ENCODE measurements at places on chromosomes 12 and 14.

DNA sequence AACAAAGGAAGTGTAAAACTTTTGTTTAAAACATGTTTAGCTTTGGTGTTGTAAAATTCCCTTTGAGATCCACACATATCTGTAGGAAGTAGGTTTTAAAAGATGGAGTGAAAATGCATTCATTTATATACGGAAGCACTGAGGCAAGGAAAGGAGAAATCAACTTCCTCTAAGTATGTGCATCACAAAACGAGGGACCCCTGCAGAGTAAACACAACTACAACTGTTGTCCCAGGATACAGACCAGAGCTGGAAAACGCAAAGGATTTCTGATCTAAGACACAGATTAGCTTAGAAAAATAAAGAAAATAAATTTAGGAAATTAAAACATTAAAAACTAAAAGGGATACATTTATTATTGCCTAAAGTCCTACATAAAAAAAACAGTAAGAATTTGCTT is 297.6 kb downstream of the MED13L start:
- DNase-seq = no peak

GRCh38 chr12:52670961-52671360 is 9.2 kb downstream of the KRT1 start:
- DNase-seq = no peak

- DNase-seq = no peak
These were observed 45.5 kb upstream of the FZD10 start for GRCh38 chr12:130116791-130117190.

DNA sequence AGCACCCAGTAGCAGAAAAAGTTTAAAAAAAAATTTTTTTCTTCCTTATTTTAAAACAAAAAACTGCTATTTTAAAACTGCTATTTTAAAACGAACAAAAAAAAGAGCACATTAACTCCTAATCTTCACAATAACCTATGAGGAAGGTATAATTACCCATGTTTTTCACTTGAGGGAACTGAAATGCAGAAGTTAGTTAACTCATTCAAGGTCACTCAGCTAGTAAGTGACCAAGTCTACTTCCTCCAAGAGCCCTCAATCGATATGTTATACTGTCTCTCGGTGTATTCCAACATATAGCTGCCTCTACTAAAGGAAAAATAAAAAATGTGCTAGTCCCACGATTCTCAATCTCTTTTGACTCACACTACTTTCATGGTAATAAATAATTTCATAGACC is 7.8 kb downstream of the RPAP3 start:
- DNase-seq = no peak

DNA sequence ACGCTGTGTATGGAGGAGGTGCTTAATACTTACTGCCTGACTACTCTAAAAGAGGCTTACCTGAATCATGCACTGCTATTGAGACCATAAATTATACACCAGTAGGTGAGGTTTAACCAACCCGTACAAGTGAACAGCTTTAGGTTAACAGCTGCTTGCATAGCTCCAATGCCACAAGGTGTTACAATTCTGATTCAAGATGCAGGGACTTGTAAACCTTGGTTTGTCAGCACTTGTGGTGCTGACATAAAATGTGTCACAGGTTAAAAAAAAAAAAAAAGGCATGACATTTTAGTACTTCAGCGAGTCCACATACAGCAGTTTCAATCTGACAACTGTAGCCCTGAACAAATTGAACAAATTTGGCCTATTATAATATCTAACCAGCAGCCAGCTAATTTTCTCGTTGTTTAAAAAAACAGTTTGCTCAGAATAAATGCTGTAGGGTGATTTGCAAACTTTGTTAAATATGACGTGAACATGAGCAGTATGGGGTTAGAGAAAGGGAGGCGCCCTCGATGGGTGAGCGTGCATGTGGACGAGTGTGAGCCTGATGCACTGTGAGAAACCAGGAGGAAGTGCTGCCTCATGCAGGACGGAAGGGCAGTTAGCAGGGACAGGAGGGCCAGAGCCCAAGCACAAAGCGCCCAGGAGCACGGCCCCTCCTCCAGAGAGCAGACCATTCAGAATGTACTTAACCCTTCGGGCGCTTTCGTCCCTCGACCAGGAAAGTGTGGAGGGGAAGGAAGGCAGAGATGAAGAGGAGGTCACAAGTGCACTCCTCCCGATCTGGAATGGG is 44.7 kb downstream of the TCHP start:
- no peak for DNase-seq

DNA sequence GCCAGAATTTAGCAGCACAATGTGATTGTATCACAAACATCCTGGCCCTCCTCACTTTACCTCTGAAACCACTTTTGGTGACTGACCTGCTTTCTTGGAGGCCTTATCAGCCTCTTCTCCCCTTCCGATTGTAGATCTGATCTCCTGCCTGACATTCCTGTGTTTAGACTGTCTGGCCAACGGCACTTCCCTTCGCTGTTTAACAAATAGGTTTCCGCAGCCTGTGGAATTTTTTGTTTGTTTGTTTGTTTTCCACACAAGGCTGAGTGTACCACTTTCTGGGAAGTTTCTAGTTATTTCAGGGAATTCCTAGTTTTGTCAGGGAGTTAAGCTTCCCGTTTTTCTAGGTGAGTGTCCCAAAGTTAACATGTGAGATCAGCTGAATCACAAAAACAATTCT is 65.9 kb upstream of the CDKN3 start:
- no peak for DNase-seq

GRCh38 chr12:67161322-67161918 is 107.7 kb upstream of the CAND1 start:
- DNase-seq = no peak

DNA sequence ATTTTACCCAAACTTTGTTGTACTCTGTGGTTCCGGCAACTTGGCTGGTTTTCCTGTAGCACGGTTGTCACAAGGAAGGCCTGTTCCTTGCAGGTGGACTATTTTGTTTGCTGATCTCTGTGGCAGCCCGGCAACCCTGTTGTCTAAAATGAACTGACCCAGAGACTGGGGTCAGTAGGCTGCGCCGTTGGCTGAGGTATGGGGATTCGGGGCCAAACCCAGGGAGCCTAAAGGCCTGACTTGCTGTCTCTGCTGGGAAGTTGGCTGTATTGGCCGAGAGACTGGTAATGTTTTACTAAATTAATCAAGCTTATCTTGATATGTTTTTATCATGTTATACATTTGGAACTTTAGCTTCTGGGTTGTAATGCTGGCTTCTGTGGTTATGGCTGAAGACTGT is 13.8 kb downstream of the SMIM41 start:
- no peak for DNase-seq

DNA sequence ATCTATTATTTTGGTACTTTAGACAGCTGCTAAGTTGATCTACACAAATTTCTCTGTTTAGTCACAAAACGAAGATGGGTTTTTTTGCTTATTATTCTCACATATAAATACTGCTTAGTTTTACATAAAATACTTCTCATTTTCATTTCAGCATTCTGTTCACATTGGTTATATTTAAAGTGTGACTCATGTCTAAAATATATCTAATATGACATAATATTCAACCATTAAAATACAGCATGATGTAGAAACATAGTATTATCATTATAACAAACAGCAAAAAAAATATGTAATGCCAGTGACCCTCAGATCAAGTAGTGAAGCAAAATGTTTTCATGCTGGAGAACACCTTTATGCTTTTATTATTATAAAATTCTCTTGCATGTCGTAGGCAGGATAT is 63.7 kb downstream of the SH2B3 start:
- no peak for DNase-seq

- peak; percentile 25 for DNase-seq
These were observed 8.5 kb upstream of the SOCS2 start for GRCh38 chr12:93563807-93564538.

- DNase-seq = no peak
These were observed 21.3 kb downstream of the GCH1 start for GRCh38 chr14:54881235-54881760.

- DNase-seq = no peak
These were observed 27.4 kb downstream of the MDM2 start for GRCh38 chr12:68835333-68835908.

- no peak for DNase-seq
These were observed 237.2 kb downstream of the FBXL14 start for GRCh38 chr12:1357171-1357570.

- DNase-seq = no peak
These were observed 1.1 kb downstream of the CLECL1 start for GRCh38 chr12:9731797-9732196.

DNA sequence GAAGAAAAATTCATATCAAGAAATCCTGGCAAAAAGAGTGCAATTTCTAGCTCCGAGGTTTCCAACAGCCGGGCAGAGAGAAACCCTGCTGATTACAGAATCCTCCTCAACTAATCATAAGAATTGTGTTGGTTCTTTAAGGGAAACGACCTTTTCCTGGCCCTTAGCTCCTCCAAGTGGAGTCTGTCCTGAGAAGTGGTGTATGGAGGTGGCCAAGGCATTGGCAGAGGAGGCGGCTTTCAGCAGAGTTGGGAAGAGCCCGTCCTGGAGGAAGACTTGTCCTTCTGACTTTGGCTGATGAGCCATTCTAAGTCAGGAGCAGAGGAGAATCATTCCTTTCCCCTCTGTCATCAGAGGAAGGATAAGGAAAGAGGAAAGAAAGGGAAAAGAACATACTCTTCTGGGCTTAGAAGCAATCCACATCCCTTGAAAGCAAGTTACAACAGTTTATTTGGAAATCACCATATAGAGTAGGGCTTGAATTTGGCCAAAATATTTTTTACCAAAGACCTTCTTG is 46.5 kb upstream of the PTCSC3 start:
- DNase-seq = no peak

DNA sequence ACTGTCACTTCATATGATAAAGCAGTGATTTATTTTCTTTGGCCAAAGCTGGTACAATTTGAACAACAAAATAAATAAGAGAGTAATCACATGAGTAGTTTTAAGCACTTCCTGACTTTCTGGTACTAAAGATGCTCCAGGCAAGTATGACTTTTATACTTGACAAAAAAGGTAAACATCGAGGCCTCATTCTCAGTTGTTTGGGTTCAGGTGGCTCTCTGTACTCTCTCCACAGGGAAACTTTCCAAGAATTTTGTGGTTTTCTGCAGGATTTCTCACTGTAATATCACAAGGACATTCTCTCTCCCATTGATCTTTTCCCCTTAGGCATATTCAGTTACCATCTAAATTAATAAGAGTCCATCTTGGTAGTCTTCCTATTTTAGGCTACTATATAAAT is 26.6 kb upstream of the KCNC2 start:
- no peak for DNase-seq

GRCh38 chr12:26789731-26790644 is 43.0 kb downstream of the ITPR2 start:
- DNase-seq = no peak

- no peak for DNase-seq
These were observed 99.9 kb downstream of the PPM1H start for GRCh38 chr12:62834971-62835547.

GRCh38 chr12:52551216-52551865 is 1.6 kb downstream of the KRT71 start:
- no peak for DNase-seq

All from NK-92 treated with Interleukin-12 subunit alpha and Interleukin-12 subunit beta, amount 100 ng/mL, for 24 hours (cell line).